MCF 10A (cell line): ENCODE measurements at places on chromosomes 5 and 9. TPM values are rescaled to one million over a fixed set of nuclear protein-coding genes. Genes with fewer than 3 reads are reported as not detected.

GRCh38 chr9:106696804-106697203, 166.2 kb upstream of the ZNF462 start:
- DNase-seq: no peak

DNA sequence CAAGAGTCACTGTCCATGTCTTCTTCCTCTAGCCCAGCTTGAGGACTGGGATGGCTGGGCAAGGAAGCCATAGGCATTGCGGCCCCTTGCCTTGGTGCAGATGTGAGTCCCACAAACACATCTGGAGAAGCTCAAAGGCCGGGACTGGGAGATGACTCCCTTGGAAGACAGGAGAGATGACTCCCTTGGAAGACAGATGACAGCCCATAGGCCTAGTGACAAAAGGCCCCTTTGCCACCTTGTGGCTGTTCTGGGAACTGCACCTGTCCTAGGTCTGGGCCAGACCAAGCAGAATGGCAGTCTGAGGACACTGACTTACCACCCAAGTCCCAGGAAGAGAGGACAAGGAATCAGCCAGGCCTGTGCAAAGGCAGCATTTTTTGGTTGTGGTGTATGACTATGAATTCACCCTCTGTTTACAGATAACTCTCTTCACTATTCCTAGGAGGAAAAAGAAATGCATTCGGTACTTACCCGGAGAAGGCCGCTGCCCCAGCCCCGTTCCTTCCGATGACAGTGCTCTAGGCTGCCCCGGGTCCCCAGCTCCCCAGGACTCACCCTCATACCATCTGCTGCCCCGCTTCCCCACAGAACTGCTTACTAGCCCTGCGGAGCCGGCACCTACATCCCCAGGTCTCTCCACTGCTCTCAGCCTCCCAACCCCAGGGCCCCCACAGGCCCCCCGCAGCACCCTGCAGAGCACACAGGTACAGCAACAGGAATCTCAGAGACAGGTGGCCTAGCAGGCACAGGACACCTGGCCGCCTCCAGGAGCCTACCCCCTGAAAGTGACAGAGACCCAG, 30.8 kb downstream of the SKP1 start:
- peak; percentile 88 for DNase-seq

GRCh38 chr5:173719731-173720082, 103.3 kb upstream of the BOD1 start:
- no peak for DNase-seq

DNA sequence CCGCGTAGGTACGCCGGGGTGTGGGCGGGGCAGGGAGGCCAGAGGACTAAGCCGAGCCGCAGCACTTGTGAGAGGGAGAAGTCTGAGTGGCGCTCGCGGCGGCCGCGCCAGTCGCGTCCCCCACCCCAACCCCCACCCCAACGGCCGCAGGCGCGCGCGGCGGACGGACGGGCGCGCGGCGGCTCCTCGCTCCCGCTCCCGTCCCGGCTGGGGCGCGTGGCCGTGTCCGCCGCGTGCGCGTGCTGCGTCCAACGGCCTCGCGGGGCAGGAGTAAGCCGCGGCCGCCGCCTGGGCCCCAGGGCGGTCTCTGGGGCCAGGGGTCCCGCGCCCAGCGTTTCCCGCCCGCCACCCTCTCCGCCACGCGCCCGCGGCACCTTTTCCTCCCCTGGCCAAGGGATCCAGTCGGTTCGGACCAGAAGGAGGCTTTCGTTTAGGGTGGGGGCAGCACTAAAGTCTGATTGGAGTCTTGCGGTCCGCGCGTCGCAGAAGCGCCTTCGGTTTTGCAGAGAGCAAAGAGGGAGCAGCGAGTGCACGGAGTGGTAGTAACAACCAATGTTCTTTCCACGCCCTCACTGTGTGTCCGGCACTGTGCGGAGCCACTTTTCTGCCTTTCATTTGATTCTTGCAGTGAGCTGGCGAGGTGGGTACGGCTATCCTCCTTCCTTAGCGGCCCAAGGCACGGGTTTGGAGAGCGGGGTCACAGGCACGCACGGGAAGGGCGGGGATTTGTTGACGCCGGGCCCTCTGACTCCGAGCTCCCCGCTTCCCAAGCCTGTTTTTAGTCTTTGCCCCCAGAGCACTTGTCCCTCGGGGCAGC, 483 bp downstream of the G3BP1 start:
- peak; percentile 57 for DNase-seq

GRCh38 chr5:135489466-135490244, 37.5 kb upstream of the TIFAB start:
- no peak for DNase-seq

DNA sequence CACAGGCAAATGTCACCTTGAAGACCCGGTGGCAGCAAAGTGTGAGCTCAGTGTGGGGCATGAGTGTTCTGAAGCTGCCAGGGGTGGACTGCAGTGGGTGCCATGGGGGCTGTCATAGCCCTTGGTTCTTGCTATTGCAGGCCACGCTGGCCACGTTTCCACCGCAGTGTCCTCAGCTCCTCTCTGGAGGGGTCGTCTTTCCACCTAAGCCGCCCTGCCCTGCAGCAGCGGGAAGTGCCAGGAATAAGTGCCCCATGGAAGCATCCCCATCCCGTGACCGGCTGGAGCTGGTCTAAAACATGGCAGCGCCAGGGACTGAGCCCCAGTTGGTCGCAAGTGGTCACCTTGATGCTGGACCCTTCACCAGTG, 6.9 kb downstream of the OBP2B start:
- no peak for DNase-seq

GRCh38 chr9:114344692-114345091, 15.0 kb downstream of the ORM2 start:
- DNase-seq: no peak

- no peak for DNase-seq
These were observed 38.2 kb upstream of the POMT1 start for GRCh38 chr9:131464354-131465000.

- DNase-seq: peak; percentile 44
These were observed 1.8 kb downstream of the SHB start for GRCh38 chr9:38066914-38067858.

- DNase-seq: peak; percentile 14
These were observed 290.8 kb downstream of the DNAH5 start for GRCh38 chr5:13653709-13654108.

DNA sequence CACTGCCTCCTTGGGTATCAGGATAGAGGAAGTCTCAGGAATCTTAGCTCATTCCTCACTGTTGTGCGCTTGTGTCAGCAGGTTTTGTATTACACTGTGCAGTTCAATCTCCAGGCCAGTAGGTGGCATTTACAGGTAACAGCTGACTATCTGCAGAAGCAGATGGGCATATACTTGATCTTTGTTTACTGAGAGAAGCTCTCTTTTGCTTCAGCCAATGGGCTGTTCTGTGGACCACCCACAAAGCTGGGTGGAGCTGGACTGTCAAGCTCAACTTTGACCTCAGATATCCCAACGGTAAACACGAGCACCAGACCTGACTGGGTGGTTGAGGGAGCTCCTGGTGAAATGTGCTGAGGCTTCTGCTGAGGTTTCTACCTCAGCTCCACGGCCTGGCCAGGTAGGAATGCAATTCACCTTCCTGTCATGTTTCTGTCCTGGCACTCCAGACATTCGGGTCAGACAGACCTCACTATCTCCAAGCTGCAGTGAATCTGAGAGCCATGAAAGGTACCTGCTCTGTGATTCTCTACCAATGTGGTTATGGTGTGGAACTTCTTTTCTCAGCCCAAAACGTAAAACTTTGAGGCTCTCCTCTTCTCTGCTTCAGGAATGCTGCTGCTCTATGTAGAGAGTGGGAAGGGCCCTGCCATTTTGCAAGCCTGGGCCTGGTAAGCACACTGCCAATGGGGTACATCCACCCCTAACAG, 167.9 kb upstream of the ACTBL2 start:
- DNase-seq: peak; percentile 77

DNA sequence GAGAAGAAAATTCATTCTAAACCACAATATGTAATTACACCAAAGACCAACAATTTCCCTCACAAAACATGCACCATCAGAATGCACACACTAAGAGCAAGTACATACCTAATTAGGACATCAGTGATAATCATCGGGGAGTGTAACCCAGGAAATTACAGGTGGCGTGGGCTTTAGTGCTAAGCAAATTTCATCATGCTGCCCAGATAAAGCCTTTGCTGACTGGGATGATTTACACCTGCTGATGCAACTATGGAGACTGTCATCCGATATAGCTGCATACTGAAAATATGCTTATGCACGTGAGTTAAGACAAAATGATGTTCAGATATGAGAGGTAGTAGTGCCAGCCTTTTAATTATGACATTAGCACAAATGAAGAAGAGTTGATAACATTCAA, 123.2 kb downstream of the DCP2 start:
- no peak for DNase-seq

- DNase-seq: peak; percentile 70
These were observed 1.9 kb downstream of the SPRY4 start for GRCh38 chr5:142322747-142323479.

GRCh38 chr5:172377856-172378255, 76.5 kb downstream of the SH3PXD2B start:
- no peak for DNase-seq

DNA sequence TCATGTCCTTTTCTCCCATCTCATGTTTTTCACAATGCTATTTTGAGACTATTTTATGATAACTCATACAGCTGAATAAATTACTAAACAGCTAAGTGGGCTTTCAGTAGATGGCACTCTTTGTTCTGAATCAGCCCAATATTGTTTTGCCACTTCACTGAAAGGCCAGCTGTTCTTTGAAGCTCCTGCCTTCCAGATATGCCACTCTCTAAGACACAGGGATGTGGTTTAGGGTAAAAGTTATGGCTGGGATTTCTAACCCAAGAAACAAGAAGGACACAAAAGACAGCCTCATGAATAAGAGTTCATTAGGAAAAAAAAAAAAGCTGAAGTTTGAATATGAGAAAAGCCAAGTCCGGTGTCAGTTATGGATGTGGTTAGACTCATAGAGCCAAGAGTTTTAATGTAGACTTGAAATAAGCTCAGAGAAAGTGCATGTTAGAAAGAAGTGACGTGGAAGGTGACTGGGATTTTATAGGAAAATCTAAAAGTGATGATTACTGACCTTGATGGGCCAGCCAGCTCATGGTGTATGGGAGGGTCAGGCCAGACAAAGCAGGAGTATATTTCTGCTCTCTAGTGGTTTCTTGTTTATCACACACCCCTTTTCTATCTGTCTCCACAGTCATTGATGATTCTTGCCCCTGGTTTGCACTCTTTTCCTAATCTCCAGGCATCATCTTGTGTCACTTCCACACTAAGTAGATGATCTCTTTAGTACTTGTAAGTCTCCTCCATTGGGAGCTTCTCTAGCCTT, 488.5 kb downstream of the NR2F1-AS1 start:
- peak; percentile 40 for DNase-seq

- DNase-seq: no peak
These were observed 8.9 kb downstream of the TMED7 start for GRCh38 chr5:115616892-115617291.

DNA sequence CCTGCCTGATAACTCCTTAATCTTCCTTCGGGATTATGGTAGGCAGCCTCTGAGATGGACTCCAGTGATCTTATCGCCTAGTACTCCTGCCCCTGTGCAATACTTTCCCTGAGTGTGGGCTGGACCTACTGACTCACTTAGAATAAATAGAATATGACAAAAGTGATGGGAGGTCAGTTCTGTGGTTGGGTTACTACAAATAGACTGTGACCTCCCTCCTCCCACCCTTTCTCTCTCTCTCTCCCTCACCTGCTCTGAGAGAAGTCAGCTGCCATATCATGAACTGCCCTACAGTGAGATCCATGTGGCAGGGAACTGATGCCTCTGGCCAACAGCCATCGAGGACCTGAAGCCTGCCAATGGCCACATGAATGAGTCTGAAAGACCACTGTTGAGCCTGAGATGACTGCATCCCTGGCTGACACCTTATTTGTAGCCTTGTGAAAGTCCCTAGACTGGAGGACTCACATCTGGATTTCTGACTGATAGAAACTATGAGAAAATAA, 31.7 kb downstream of the NRG2 start:
- DNase-seq: peak; percentile 44

- DNase-seq: peak; percentile 63
These were observed 79.6 kb downstream of the CSNK1A1 start for GRCh38 chr5:149471406-149472183.

DNA sequence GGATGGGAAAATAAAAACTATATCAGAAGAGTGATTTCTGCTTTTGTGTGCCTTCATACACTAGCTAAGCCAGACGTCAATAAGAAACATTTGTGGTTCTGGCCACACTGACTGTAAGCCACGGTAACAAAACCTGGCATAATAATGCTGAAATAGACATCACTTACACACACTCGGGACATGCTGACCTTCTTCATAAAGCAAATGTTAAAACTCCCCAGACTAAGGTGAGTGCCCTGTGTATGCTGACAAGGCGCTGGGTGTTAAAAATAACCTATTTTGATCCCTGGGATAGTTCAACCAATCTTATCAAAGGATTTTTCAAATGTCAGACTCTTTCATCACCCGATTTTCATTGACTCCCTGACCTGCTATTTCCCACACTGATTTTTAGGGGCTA, 337.0 kb downstream of the RAB3C start:
- no peak for DNase-seq

DNA sequence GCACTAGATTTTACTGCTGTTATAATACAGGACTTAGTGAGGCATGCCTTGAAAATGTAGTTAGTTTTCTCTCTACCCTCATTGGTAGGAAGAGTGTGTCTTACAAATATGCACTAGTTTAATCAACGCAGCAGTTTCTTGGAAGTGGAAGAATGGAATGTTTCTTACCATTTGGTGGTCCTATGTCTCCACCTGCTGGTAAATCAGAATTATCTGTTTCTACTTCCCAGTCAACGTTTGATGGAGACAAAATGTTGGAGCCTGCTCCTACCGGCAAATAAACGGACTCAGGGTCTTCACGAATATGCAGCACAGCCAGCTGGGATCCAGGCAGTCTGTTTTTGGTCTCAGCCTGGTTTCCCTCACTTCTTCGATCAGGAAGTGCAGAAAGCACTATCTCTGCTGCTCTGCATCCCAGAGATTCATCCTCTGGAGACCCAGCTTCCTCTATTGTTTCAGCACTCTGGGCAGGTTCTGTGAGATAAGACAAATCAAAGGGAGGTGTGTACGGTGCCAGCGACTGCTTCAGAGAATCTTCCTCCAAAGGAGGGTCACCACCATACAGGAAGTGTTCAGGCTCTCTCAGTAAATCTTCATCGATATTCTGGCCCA, 59.5 kb upstream of the PCA3 start:
- DNase-seq: peak; percentile 78

DNA sequence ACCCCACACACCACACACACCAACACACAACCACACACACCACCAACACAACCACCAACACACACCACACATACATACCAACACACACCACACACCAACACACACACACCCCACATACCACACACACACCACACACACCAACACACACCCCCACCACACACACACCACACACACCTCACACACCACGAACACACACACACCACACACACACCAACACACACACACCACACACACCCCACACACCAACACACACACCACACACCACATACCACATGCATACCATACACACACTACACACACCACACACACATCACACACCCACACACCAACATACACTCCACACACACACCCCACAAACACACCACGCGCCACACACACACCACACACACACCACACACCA, 171.4 kb downstream of the GOLPH3 start:
- no peak for DNase-seq

Gene GBA2
- total RNA-seq: 51.3 and 55.2 TPM in 2 replicates

Gene C7
- total RNA-seq: not detected in 2 replicates

Gene TCF7
- total RNA-seq: 0.29 and 0.42 TPM in 2 replicates

Gene SLC46A2
- not detected in 2 replicates for total RNA-seq

Gene PFN3
- total RNA-seq: not detected in 2 replicates

Gene RASEF
- total RNA-seq: 6.9 and 7.5 TPM in 2 replicates

Gene FBN2
- 193 and 236 TPM in 2 replicates for total RNA-seq

Gene BARHL1
- total RNA-seq: not detected in 2 replicates

Gene CFAP157
- total RNA-seq: not detected in 2 replicates

Gene GRIA1
- total RNA-seq: not detected in 2 replicates

Gene RPS23
- total RNA-seq: 2,870 and 3,151 TPM in 2 replicates

Gene FCN2
- total RNA-seq: not detected in 2 replicates
